ENCODE measurements at places on chromosomes 11 and 22.

- DNase-seq: no peak
These were observed 6.1 kb downstream of the SMIM45 start for GRCh38 chr22:41957941-41958556.

- no peak for DNase-seq
These were observed at the start of gene DLG2 for GRCh38 chr11:85627332-85627997. DLG2 (minus strand) TSS chr11:85627344.

DNA sequence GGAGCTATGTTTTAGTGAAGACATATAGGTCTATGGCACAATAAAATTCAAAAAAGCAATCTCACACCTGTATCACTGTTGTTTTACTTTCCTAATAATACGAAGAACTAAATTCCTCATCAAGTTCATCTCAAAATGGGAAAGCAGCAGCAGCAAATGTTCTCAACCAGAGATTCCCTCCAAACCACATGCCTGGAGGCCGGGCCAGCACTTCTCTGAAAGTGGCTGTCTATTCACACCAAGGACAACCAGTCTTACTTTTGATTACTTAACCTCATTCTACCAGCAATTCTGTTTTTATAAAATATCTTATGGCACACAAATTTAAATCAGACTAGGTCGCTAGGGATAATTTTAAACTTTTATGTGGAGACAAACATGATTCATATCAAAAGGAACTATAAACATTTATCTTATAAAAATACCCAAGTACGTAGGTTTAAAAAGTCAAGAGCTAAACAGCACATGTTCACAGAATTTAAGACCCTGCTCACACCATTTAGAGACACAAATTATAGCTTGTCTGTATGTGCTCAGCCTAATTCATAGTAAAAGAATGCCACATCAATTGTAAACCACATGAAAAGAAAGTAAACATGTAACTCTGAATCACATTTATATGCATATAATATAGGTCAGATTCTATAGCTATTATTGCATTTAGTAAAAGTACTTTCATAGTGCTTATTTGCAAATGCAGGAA, 46.1 kb downstream of the RRAS2 start:
- no peak for DNase-seq

DNA sequence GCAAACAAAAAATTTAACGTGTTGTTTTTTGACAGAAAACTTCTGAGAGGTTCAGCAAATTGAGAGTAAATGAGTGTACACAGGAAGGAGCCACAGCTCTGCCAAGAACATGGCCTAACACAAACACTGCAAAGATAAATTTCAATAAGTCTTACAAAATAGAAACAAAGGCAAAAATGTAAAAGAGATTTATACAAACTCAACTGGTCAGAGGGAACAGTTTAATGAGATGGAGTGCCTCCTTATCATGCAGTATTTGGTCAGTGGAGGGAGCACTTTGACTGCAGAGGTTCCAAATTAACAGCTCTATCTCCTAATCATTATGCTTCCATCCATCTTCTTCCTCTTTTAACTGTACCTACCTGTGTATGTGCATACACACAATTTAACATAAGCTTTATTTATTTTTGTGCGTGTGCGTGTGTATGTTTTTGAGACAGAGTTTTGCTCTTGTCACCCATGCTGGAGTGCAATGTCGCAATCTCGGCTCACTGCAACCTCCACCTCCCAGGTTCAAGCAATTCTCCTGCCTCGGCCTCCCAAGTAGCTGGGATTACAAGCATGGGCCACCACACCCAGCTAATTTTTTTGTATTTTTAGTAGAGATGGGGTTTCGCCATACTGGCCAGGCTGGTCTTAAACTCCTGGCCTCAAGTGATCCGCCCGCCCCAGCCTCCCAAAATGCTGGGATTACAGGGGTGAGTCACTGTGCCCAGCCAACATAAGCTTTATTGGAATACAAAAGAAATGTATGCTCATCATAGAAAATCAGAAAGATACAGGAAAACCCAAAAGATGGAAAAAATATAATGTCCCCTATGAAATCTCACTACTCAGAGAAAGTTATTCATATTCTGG, 111.9 kb downstream of the MRTFA start:
- DNase-seq: no peak

GRCh38 chr11:37411289-37411688, 813.3 kb upstream of the RAG2 start:
- DNase-seq: no peak

- DNase-seq: no peak
These were observed 26.3 kb upstream of the GNB1L start for GRCh38 chr22:19880786-19881569.

DNA sequence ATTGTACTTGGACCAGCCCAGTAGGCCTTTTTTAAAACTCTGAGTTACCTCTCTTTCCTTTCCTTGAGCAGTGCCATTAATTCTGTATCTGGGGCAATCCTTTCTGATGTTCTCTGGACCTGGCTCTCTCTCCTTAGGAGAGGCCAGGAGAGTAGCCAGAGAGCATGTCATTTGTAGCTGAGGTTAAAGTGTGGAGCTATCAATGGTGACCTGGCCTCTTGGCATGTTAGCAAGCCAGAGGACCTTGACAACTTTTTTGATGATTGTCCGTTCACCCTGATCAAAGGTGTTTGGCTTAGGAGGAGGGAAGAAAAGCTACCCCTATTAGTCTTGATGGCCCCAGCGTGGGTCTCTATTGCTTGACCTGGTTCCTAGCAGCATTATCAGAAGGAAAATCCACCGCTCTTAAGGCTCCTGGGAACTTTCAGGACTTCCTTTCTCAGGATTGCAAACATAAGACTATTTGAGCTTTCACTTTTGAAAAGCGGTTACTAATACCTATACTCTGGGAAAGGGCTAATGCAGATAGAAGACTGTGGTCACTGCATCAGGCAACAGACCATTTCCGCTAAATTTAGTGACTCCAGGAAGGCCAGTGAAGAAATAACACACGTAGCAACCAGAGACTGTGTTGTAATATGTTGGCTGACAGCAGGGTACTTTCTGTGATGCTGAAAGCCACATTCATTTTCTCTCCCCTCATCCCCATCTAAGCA, 18.2 kb downstream of the LIMK2 start:
- no peak for DNase-seq

DNA sequence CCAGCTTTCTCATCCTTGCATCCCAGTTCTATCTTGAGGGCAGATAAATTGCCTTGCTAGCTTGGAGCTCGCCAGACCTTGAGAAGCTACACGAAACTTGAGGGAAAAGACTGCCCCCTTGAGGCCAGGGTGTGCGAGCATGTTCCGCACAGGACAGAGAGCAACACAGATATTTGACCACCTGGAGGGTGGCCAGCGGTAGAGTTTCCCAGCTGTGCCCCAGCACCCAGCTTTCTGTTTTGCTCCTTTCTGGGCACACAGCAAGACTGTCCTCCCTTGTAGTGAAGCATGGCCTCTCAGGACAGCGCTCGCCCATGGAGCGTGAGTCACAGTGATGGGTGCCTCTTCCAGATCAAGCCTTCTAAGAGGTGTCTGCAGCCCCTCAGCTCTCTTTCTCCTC, 23.5 kb downstream of the SPATA19 start:
- no peak for DNase-seq

DNA sequence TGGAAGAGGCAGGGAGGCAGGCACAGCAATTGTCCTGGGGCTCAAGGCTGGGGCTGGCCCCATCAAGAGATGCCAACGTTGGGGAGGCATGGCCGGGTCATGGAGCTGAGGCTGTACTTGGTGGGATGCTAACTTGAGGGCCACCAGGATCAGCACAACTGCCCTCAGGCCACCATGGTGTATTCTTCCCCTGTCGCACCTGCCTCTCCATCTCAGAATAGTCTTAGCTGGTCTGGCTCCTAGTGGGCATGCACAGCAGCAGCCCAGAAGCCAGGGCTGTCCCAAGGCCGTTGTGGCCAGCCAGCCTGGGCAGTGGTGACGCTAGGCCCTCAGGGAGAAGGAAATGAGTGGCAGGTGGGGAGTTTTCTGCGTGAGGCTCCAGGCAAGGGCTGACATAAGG, 91.3 kb downstream of the DHCR7 start:
- DNase-seq: no peak

- DNase-seq: no peak
These were observed 24.7 kb downstream of the PPME1 start for GRCh38 chr11:74195828-74196227.

GRCh38 chr11:15893080-15893492, 463.3 kb downstream of the SOX6 start:
- DNase-seq: no peak

- no peak for DNase-seq
These were observed at the start of gene BLID for GRCh38 chr11:122115524-122116379. BLID (minus strand) TSS chr11:122116215; CDS start chr11:122115922, 293 bp downstream.

- peak; percentile 27 for DNase-seq
These were observed at the start of gene PIK3IP1 for GRCh38 chr22:31292236-31292989. PIK3IP1 (minus strand) TSS chr22:31292488; CDS start chr22:31292344, 144 bp downstream.

DNA sequence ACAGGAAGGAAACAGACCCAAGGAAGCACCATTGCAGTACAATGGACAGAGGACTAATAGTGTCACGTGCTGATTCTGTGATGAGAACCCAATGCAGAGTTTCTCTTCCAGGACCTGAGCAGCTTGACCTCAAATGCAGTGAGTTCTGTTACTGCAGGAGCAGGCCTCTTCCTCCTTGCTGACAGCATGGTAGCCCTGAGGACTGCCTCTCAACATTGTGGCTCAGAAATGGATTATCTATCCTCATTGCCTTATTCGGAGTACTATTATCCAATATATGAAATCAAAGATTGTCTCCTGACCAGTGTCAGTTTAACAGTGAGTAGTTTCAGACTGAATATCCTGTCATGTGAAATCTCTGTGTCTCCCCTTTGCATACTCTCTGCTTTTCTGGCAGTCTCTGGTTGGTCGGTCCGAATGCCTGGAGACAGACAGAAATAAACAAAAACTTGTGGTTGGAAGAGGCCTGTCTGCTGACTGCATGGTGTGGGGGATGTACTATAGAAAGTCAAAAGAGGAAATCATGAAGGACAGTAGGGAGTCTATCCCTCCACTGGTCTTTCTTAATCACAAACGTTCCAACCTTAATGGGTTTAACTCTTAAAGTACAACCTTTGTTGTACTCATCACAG, 6.9 kb upstream of the MS4A14 start:
- DNase-seq: no peak

Data from activated gamma-delta T cell (primary cell).